ENCODE measurements at places on chromosomes 1 and 21. TPM values are rescaled to one million over a fixed set of nuclear protein-coding genes. Genes with fewer than 3 reads are reported as not detected.
A peak's percentile ranks its signal among the peaks of the same experiment; 100 is the strongest.

Gene GSTM1
- total RNA-seq: 21.1 TPM

Gene LRRC38
- 7.5 TPM for total RNA-seq

Gene DMBX1
- total RNA-seq: not detected

Gene ITGB2
- total RNA-seq: 1.6 TPM

Gene RUNX3
- 0.13 TPM for total RNA-seq

Gene RGS18
- total RNA-seq: not detected

Gene LIN28A
- 0.43 TPM for total RNA-seq

Gene FCRL6
- total RNA-seq: not detected

Gene PADI1
- not detected for total RNA-seq

DNA sequence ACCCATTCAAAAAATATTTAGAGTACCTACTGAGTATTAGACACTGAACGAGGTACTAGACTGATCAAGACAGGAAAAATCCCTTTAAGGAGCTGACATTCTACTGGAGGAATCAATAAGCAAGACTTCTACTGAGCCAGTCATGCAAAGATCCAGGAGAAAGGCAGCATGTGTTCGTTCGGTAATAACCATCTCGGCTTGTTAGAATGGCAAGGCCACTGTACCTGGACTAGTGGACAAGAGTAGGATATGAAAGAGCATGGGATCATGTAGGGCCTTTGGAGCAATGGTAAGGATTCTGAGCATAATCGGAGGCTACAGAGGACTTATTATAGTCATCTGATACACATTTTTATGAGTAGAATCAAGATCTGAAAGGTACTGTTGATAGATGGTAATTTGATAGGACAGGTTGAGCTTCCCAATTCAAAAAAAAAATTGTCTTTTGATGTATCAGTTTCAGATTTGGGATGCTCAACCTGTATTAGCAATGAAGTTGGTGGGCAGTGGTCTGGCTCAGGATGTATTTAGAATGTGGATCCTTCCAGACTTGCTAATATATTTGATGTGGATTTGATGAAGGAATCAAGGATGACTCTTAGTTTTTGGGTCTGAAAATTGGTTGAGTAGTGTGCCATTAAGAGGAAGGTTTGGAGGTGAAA is 2.3 kb downstream of the COX20 start:
- H3K36me3 ChIP-seq: no peaks in the 10 kb centered on the region
- H3K27ac ChIP-seq: peak overlapping the region; percentile 99
- no peak for DNase-seq
- H3K4me3 ChIP-seq: no peak overlapping the region
- H3K4me1 ChIP-seq: peaks cover 24% of the 10 kb centered on the region

DNA sequence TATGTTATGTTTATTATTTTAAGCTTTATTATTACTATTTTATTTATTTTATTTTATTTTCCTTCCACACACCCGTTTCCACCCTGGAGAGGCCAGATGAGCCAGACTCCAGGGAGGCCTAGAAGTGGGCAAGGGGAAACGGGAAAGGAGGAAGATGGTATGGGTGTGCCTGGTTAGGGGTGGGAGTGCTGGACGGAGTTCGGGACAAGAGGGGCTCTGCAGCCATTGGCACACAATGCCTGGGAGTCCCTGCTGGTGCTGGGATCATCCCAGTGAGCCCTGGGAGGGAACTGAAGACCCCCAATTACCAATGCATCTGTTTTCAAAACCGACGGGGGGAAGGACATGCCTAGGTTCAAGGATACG is 468 bp upstream of the MX1 start:
- no peaks in the 10 kb centered on the region for H3K27me3 ChIP-seq
- no peak for DNase-seq
- no peaks in the 10 kb centered on the region for H3K36me3 ChIP-seq
- H3K27ac ChIP-seq: no peak overlapping the region
- peak overlapping the region; percentile 6 for H3K4me3 ChIP-seq

GRCh38 chr21:43338951-43339350 is 88.0 kb downstream of the SIK1 start:
- no peaks in the 10 kb centered on the region for H3K36me3 ChIP-seq
- DNase-seq: no peak
- no peaks in the 10 kb centered on the region for H3K27me3 ChIP-seq
- H3K27ac ChIP-seq: no peak overlapping the region
- peaks cover 33% of the 10 kb centered on the region for H3K4me1 ChIP-seq

DNA sequence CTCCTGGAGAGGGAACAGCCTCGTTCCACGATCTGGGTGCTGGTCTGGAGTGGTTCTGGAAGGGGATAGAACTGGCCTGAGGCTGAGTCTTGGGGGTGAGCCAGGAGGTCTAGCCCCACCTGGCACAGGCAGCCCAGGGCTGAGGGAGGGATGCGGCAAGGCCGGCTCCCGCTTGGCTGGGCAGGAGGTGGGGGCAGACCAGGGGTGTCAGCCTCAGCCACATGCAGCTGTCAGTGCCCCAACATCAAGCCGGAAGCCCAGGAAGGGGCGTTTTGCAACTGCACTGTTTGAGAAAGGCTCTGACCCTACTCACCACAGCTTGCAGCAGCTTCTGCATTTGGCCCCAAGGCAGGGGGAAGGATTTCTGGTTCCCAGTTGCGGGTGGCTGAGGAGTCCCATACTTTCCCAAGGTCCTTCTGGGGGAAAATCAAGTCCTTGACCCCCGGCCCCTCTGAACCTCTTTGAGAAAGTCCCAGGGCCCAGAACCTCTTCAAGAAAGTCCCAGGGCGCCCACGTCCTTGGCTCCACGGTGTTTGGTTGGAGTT is 2.0 kb downstream of the EFHD2 start:
- no peak overlapping the region for H3K27ac ChIP-seq
- no peak overlapping the region for H3K4me3 ChIP-seq

DNA sequence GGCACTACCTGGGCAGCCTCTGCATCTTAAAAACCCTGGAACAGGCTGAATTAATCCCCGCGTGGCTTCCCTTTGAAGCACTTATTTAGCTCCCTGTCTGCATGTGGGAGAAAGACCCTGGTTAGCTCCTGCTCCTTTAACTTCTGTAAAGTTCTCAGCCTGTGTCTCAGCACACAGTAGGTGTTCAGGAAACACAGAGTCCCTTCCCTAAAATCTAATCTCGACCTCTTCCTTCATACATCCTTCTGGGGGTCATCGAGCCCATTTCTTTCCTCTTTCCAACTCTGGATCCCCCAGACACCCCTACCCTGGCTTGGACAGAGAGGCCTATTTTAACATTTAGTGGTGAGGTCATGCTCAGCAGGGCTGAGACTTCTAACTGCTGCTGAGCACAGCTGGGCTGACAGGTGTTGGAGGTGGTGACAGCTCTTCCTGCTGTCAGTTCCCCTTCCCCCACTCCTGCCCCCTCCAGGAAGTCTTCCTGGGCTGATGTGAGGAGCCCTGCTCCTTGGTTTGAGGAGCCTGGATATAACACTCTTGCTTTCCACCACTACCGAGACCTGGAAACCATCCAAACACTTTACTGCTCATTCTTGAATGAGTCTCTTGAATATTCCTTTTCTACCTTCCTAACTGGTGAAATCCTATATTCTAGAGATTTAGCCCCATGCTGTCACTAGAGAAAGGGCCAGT is 5.3 kb downstream of the E2F2 start:
- H3K4me3 ChIP-seq: no peak overlapping the region
- H3K27ac ChIP-seq: no peak overlapping the region
- H3K27me3 ChIP-seq: no peaks in the 10 kb centered on the region
- peaks cover 19% of the 10 kb centered on the region for H3K4me1 ChIP-seq
- H3K36me3 ChIP-seq: no peaks in the 10 kb centered on the region

DNA sequence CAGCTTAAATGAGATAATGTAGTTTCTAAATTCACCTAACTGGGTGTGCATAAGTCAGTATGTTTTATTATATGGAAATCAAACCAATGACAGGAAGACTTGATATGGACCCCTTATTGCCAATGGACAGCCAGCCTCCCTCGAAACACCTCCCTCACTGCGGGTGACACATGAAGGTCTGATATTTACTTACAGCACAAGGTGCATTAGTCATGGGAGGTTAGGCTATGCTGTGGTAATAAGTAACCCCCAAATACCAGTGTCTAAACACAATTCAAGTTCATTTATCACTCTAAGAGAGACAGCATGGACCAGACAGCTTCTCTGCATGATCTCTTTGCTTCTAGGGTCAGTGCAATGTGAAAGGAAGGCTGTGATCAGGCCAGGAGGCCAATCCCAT is 126.0 kb upstream of the KCNJ6 start:
- no peaks in the 10 kb centered on the region for H3K27me3 ChIP-seq
- no peaks in the 10 kb centered on the region for H3K4me1 ChIP-seq
- no peaks in the 10 kb centered on the region for H3K36me3 ChIP-seq

DNA sequence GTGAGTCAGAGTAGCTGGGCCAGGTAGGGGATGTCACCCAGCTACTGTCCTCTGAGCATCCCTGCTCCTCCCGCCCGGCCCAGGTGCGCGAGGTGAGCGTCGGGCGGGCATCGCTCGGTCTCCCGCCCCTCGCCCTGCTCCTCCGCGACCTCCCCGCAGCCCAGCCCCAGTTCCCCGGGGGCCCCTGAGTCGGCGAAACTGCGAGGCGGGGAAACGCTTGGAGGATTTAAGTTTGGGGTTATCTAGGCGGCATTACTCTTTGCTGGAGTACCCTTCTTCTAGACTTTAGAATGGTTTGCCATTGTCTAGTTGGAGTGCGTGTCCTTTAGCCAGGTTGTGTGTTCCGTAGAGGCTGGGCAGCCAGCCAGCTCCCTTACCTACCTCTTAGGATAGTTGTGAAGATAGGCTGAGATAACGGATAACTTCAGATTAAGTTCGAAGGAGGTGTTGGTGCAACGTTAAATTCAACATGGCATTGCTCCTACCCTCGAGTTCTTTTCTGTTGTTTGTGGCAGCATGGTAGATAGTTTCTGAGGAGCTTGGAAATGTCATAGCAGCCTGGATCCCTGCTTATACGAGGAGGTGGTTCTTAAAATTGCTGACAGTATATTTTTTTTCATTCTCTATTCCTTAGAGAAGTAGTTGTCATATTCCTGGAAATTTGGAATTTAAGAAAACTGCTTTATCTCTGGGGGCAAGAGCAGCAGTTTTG is 697 bp downstream of the AGO3 start:
- peak; percentile 58 for DNase-seq
- peaks cover 32% of the 10 kb centered on the region for H3K4me1 ChIP-seq
- no peaks in the 10 kb centered on the region for H3K36me3 ChIP-seq
- H3K27me3 ChIP-seq: no peaks in the 10 kb centered on the region

- H3K27me3 ChIP-seq: no peaks in the 10 kb centered on the region
- DNase-seq: no peak
- H3K4me3 ChIP-seq: no peak overlapping the region
- H3K4me1 ChIP-seq: no peaks in the 10 kb centered on the region
These were observed 14.1 kb downstream of the DPYD start for GRCh38 chr1:97906567-97907241.

DNA sequence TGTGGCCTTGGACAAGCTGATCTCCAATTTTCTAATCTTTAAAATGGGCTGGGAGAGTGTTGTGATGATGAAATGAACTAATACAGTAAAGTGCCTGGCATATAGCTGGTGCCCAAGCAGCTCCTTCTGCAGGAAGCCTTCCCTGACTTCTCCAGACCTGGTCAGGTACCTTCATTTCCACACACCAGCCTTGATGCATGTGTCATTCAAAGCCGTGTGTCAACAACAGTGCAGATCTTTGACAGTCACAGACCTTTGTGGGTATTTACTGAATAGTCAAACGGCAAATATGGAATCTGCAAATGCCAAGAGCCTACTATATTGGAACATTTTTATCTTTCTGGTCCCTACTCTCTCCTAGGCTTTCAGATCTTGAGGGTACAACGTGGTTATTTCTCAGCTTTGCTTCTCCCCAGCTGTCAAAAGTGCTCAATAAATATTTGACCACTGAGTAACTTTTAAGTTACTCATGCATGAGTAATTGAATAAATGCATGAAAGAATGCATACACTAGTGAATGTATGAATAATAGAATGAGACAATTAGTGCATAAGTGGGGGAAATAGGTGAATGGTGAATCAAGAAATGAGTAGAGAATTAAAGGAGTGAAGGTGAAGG is 75.4 kb downstream of the MDM4 start:
- DNase-seq: no peak
- no peaks in the 10 kb centered on the region for H3K36me3 ChIP-seq
- H3K27me3 ChIP-seq: no peaks in the 10 kb centered on the region
- no peak overlapping the region for H3K4me3 ChIP-seq

GRCh38 chr1:54244655-54245054 is 44.7 kb downstream of the MRPL37 start:
- DNase-seq: no peak
- H3K27me3 ChIP-seq: no peaks in the 10 kb centered on the region
- H3K36me3 ChIP-seq: no peaks in the 10 kb centered on the region
- no peaks in the 10 kb centered on the region for H3K4me1 ChIP-seq
- H3K27ac ChIP-seq: no peak overlapping the region

GRCh38 chr1:46466477-46467182 is 23.0 kb upstream of the DMBX1 start:
- DNase-seq: peak; percentile 35
- peaks cover 81% of the 10 kb centered on the region for H3K27me3 ChIP-seq
- no peaks in the 10 kb centered on the region for H3K36me3 ChIP-seq
- no peak overlapping the region for H3K27ac ChIP-seq

- peaks cover 6% of the 10 kb centered on the region for H3K4me1 ChIP-seq
- H3K36me3 ChIP-seq: no peaks in the 10 kb centered on the region
- DNase-seq: no peak
- H3K4me3 ChIP-seq: peak overlapping the region; percentile 87
These were observed 2.4 kb downstream of the FNBP1L start for GRCh38 chr1:93450321-93450720.

DNA sequence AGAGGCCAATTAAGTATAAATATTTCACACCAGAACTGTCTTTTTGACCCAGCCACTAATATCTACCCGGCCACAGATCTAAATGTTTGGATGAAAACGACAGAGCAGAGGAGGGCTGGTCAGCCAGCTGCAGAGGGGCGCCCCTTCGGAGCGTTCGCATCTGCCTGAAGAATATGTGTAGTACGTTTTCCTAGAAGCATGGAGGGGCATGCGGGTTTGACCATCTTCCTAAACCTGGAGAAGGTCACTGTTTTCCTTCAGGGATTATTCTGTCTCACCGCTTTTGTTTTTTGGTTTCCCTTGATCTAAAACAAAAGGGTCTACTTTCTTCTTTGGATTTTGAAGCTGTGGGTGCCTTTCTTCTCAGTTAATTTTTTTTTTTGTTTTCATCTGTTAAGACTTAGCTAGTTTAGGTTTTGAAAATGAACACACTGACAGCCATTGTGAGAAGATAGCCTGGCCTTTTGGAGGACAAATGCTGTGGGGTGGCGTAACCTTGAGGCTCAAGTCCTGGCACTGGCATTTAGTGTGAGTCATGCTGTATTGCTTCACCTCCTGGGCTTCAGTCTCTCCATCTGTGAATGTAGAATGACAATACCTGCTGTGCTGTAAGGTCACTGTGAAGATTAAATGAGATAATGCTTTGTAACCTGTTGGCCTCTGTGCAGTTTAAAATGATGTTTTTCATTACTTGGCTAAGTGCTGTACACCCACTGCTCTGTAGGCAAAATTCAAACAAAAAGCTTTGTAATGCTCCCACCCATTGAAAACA is 74.1 kb upstream of the IRF2BP2 start:
- no peaks in the 10 kb centered on the region for H3K27me3 ChIP-seq
- DNase-seq: peak; percentile 75
- H3K27ac ChIP-seq: peak overlapping the region; percentile 60
- no peaks in the 10 kb centered on the region for H3K36me3 ChIP-seq

All from hepatocyte (in vitro differentiated cells).